Fibroblast of the conjunctiva (primary cell): ENCODE measurements at places on chromosomes 12 and 14.

DNA sequence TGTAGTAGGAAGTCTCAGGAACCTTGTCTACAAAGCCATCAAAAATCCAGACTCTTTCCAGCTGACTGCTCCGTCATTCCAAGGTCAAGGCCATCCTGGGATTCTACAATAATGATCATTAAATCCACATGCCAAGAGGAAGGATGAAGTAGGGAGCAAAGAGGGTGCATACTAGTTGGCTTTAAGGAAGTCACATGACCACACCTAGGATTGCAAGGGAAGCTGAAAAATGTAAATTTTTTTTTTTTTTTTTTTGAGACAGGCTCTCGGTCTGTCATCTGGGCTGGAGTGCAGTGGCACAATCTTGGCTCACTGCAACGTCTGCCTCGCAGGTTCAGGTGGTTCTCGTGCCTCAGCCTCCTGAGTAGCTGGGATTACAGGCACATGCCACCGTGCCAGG lies 7.3 kb upstream of the MRPL42 start:
- no peak for DNase-seq

GRCh38 chr14:32560209-32560857 lies 231.2 kb downstream of the AKAP6 start:
- peak; percentile 76 for DNase-seq

DNA sequence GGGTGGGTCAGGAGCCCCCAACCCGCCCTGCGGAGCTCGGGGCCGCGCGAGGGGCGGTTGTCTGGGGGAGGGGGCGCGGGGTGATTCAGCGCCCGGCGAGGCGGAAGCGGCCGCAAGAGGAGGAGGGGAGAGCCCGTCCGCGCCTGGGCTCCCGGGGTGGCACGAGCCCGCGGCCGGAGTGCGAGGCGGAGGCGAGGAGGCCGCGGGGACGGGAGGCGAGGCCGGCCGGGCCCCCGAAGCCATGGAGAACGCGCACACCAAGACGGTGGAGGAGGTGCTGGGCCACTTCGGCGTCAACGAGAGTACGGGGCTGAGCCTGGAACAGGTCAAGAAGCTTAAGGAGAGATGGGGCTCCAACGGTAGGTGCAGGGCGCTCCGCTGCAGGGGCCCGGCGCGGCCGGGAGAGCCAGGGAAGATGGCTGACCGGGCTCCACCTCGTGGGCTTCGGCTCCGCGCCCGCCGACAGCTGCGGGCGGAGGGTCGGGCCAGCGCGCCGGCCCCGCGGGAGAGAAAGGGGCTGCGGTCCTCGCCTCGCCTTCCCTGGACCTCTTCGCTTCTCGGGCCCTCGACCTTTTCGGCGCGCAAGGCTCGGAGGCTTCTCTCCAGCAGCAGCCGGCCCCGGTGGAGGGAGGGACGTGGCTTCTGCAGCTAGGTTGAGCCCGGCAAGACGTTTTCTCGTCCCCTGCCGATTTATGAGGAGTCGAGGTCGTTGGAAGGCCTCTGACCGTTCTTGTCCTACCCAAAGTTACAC lies 677 bp downstream of the ATP2A2 start:
- DNase-seq, result peak; percentile 28

DNA sequence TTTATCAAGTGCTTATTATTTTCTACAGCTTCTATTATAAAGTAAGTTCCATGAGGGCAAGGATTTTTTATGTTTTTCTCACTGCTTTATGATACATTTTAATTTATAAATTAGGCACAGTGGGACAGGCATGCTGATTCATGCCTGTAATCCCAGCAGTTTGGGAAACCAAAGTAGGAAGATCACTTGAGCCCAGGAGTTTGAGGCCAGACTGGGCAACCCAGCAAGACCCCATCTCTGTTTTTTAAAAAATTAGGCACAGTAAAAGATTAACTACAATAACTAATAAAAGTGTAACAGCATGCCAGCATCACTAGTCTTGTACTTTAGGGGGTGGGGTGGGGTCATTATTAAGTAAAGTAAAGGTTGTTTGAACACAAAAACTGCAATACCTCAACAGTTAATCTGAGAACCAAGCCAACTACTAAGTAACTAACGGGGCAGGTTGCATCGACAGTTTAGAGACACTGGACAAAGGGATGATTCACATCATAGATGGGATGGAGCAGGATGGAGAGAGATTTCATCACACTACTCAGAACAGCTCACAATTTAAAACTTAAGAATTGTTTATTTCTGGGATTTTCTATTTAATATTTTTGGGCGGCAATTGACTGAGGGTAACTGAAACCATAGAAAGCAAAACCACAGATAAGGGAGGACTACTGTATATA lies 119.5 kb downstream of the PLEKHA5 start:
- DNase-seq, result peak; percentile 82
